ENCODE measurements at places on chromosomes 7 and 10.

DNA sequence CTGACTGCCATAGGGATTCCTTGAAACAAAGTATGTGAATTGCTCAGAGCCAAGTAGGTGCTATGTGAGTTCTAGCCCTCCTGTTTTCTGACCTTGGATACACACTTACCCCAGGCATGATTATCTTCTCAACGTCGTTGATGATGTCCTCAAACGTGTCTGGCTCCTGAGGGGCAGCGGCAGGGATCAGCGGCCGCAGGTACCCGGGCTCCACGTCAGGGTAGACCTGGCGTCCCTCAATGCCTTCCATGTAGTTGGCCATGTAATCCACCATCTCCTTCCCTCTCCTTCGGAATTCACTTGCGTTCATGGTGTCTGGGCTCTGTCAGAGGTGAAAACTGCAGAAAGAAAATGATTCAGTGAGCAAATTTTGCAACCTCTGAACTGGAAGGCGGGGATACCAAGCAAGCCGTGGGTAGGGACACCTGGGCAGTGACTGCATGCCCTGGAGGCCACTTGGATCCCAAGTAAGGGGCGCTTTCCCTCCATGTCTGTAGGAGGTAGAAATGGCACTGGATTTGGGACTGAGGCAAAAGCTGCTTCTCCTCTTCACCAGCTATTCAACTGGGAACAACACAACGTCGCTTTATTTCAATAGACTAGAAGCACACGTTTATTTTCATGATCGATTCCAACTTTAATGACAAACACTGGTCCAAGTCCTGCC is 21.3 kb downstream of the DDC start:
- no peak for DNase-seq

- DNase-seq = no peak
Measured at GRCh38 chr10:112972606-112973005, 22.6 kb downstream of the TCF7L2 start.

GRCh38 chr7:125877246-125877645 is 947.6 kb upstream of the POT1 start:
- DNase-seq = no peak

DNA sequence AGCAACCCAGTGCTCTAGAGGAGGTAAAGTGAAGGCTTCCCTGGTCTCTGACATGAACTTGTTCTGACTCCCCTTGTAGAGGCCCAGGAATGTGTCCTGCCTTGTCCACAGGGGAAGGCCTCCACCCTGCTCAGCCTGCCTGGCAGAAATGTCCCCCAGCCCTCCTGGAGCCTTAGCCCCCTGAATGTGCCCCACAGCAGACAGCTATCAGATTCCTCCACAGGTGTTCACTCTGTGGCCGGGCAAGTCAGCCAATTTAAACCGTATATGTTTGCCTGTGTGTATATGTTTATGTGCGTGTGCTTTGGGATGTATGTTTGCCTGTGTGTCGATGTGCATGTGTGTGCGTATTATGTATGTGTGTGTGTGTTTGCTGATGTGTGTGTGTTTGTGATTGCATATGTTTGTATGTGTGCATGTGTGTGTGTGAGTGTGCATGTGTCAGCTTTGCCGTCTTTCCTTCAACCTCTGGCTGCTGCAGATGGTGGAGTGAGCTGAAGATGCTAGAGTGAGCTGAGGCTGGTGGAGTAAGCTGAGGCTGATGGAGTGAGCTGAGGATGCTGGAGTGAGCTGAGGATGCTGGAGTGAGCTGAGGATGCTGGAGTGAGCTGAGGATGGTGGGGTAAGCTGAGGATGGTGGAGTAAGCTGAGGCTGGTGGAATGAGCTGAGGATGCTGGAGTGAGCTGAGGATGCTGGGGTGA is 68.9 kb upstream of the ANTXRL start:
- DNase-seq = no peak

GRCh38 chr7:80255656-80256055 is 121.0 kb downstream of the GNAI1 start:
- no peak for DNase-seq

- no peak for DNase-seq
Measured at GRCh38 chr7:130841416-130841815, 107.4 kb upstream of the KLF14 start.

GRCh38 chr10:14822879-14823755 is 14.7 kb downstream of the CDNF start:
- peak; percentile 23 for DNase-seq

GRCh38 chr7:25998499-25998898 is 153.5 kb upstream of the NFE2L3 start:
- DNase-seq = no peak

GRCh38 chr7:40098810-40099209 is 35.6 kb downstream of the MPLKIP start:
- DNase-seq = no peak

GRCh38 chr7:85480666-85481065 is 293.8 kb upstream of the SEMA3D start:
- no peak for DNase-seq

GRCh38 chr10:110368002-110368401 is 63.3 kb upstream of the SMNDC1 start:
- no peak for DNase-seq

GRCh38 chr10:100983868-100984671 is 3.2 kb downstream of the MRPL43 start:
- no peak for DNase-seq

- DNase-seq = no peak
Measured at GRCh38 chr10:110398419-110399105, 93.8 kb upstream of the SMNDC1 start.

DNA sequence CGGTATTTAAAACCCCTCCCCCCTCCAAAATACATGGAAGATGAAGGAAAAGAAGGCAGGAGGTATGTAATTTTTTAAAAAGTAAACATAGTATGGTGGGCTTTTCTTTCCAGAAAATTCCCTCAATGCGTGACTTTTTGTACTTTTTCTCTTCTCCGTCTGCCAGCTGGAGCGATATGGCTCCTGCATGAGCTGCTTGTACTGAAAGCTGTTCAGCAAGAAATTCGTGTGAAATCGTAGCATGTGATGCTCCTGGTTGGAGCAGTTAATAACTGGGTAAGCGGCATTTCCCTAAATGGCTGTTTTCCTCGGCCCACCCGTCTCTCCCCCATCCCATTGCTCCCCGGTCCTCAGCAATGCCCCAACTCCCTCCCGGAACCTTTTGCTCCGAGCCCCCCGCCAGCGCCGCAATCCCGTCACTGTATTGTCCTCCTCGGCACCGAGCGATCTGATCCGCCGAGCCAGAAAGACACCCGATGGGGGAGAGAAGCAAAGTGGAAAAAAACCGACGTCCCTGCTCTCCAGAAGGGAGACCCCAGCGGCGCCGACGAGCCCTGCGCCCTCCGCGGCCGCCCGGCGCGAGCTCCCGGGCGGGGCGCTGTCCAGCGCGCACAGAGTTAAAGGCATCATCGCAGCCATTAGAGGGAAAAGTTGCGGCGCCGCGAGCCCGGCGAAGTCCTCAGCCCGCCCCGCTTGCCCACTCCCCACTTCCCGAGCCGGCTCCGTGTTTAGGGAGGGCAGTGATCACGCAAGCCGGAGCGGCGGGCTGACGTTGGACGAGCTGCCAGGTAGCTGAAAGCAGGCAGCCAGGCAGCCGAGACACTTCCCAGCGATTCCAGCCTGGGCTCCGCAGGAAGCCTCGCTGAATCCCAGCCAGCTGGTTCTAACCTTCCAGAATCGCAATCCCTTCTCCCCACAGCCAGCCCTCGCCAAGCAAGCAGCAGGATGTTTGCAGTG is at the start of gene VSTM2A:
VSTM2A (plus strand) TSS at position 707 of the 957 bp plus-strand sequence. CDS start 356 bp downstream, outside the sequence.
- no peak for DNase-seq

DNA sequence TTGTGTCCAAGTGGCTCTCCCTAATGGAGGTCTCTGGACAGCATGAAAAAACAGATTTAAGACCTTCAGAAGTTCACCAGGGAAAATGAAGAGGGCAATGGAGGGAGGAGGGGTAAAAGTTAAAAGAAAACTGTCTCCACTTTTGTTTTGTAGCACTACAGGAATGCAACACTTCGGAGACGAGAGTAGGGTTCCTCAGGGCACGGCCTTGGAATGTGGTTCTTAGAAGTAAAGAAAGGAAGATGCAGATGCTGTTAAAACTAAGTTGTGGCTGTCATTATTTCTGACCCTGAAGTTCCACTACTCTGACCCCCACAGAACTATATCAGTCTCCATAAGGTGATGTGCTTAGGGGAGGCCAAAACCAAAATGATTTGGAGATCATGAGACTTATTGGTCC is 335.1 kb downstream of the XPNPEP1 start:
- no peak for DNase-seq

- no peak for DNase-seq
Measured at GRCh38 chr7:108010377-108010776, 7.4 kb upstream of the LAMB1 start.

GRCh38 chr7:131250331-131250730 is 77.3 kb upstream of the MKLN1 start:
- DNase-seq = no peak

GRCh38 chr7:112501801-112502503 is 21.2 kb downstream of the LSMEM1 start:
- no peak for DNase-seq

- DNase-seq = no peak
Measured at GRCh38 chr10:61870526-61870895, 31.0 kb upstream of the ARID5B start.

DNA sequence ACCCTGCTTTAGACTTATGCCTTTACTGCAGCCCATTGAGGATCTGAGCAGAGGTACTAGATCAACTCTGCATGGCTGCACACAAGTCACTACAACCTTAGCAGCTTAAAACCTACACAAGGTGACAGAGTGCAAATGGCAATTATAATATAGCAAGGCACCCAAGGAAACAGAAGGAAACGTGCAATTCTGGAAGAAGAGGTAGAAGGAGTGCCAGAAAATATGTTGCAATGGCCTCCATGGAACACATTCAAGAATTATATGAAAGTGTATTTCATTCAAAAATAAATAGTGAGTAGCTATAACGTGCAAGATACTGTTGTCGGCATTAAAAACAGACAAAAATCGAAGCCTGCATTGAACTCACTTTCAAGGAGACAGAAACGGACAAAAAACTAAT is 2.9 kb upstream of the AKR1C8 start:
- DNase-seq = no peak

DNA sequence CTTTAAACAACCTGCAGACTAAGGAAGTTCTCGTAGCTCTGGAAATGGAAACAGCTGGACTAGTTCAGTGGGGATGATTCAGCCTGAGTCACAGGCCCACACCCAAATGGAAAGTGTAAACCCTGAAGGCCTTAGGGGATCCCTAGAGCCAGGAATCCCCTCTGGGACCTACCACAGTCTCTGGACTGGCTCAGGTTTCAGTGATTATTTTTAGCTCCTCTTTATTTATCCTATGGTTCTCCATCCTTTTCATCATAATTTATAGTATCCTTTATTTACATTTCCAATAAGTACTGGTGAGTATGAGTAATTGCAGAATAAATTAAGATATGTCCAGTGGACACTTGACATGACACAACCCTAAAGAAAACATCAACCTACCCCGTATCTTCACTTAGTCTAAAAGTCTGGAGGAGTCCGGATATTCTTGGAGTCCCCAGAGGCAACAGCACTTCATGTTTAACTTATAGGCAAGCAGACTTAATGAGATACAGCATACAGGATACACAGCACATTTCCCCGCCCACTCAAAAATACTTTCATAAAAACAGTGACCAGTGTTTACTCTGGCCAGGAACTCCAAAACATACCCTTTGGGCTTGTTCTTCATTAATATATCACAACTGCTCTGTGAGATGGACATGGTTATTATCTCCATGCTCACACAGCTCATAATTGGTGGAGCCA is 28.4 kb upstream of the SEMA3E start:
- no peak for DNase-seq

DNA sequence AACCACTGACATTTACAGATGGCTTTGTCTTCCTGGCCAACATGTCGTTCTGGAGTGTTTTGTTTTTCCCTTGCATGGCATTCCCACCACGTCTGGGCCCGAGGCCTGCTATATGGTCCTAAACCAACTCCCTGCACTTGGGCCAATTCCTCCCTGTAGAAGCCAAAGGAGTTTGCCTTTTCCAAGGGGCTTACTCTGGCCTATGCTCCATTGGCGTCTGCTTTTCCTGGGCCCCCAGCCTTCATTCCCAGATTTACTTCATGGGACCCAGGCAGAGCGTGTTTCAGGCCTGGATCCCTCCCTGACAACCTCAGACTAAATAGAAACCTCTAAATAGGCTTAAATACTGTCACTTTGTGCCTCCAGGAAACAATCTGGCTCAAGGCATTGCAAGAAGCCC is 60.7 kb downstream of the MINDY4 start:
- no peak for DNase-seq

DNA sequence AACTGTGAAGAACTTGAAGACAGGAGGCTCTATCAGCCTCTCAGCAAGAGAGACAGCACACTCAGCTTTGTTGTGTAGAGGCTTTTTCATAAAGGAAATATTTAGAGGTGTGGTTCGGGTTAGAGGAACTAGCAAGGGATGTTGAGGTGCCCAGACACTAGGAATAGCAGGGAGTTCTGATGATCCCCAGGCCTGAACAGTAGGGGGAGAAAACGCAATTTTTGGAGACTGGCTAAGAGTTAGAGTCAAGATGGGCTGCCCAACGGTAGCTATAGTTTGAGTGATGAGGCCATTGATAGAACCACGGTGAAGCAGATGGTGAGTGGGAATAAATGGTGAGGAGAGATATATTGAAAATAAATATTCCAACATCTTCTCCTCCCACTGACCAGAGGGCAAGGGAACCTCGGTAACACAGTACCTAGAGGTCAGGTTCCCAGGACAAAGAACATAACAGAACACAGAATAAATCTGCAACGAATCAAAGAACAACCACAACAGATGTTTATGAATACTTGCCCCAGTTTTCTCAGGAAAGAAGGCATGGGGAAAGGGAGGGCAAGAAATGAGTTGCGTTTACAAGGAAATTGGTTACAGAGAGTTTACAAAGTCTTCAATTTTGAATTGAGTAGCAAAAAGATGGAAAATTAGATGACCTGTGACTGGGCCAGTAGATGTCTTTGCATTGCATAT is 24.2 kb upstream of the BPGM start:
- DNase-seq = no peak

GRCh38 chr10:97964748-97965147 is 65.7 kb downstream of the CRTAC1 start:
- DNase-seq = no peak

- DNase-seq = no peak
Measured at GRCh38 chr10:23174977-23175512, 17.1 kb upstream of the PTF1A start.

DNA sequence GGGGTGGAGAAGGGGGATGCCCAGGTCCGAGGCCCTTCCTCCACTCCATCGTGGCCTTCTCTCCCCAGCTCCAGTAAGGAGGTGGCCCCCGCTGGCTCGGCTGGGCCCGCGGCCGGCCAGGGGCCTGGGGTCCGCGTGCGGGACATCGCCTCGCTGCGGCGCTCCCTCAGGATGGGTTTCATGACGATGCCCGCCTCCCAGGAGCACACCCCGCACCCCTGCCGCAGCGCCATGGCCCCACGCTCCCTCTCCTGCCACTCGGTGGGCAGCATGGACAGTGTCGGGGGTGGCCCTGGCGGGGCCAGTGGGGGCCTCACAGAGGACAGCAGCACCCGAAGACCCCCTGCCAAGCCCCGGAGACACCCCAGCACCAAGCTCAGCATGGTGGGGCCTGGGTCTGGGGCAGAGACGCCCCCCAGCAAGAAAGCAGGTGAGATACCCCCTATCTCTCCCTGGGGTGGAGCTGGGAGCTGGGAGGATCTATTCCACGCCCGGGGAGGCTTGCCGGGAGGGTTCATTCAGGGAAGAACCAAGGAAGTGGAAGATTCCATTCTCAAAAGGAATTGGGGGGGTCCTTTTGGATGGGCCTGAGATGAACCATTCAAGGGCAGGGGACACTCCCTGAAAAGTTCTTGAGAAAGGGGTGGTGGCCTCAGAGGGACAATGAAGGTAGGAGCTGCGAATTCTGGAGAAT is 3.2 kb downstream of the NYAP1 start:
- no peak for DNase-seq
